ENCODE measurements at places on chromosomes 1 and 21. TPM values are rescaled to one million over a fixed set of nuclear protein-coding genes. Genes with fewer than 3 reads are reported as not detected.

GRCh38 chr1:212722270-212722957 lies 22.8 kb upstream of the BATF3 start:
- no peaks in the 10 kb centered on the region for H3K36me3 ChIP-seq
- H3K4me3 ChIP-seq: no peak overlapping the region
- no peak overlapping the region for H3K27ac ChIP-seq
- H3K4me1 ChIP-seq: no peaks in the 10 kb centered on the region
- no peaks in the 10 kb centered on the region for H3K27me3 ChIP-seq
- DNase-seq: no peak

GRCh38 chr1:60222360-60223115 lies 149.0 kb upstream of the C1orf87 start:
- H3K27me3 ChIP-seq: no peaks in the 10 kb centered on the region
- no peaks in the 10 kb centered on the region for H3K4me1 ChIP-seq
- H3K4me3 ChIP-seq: no peak overlapping the region
- no peaks in the 10 kb centered on the region for H3K36me3 ChIP-seq
- no peak overlapping the region for H3K27ac ChIP-seq
- no peak for DNase-seq

GRCh38 chr21:41361786-41362604 lies at the start of gene MX2:
Gene MX2 (plus strand): TSS chr21:41362027. CDS start chr21:41376907, 14,880 bp downstream.
- peaks cover 30% of the 10 kb centered on the region for H3K4me1 ChIP-seq
- DNase-seq: peak; percentile 91
- peak within 1 kb of the TSS; percentile 89 for H3K27ac ChIP-seq
- H3K4me3 ChIP-seq: peak within 1 kb of the TSS; percentile 84
- H3K27me3 ChIP-seq: no peaks in the 10 kb centered on the region
- H3K36me3 ChIP-seq: no peaks in the 10 kb centered on the region

DNA sequence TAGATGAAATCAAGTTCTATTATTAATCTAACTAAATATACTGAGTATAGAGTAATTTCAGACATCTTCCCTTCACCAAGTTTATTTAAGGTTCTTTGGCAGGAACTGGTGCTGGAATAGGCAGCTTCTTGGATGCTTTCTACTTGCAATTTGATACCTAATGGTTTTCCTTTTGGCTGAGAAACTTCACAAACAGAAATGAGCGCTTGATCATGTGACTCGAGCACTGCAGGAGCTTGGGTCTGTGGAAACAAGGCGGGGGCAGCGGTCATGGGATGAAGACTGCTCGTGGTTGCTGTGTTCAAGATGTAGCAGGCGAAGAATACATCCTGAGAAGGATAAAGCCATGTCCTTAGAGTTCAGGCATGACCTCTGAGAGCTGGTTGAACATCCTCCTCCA lies 136.8 kb downstream of the PTPRC start:
- H3K4me3 ChIP-seq: no peak overlapping the region
- no peaks in the 10 kb centered on the region for H3K4me1 ChIP-seq
- H3K27ac ChIP-seq: no peak overlapping the region
- H3K36me3 ChIP-seq: no peaks in the 10 kb centered on the region

DNA sequence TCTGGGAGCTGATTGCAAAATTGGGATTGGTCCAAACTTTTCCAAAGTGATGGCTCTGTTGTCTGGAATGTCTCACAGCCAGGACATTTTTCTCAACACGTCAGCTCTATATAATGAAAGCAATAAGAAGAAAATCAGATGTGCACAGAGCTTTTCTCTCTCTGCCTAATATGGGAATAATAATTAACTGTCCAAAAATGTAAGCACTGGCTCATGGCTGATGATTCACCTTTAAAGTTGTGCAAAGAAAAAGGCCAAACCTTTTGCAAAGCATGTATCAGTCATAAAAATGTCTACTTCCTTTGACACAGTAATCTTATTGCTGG lies 30.4 kb downstream of the ZNF281 start:
- no peak overlapping the region for H3K27ac ChIP-seq
- H3K36me3 ChIP-seq: no peaks in the 10 kb centered on the region
- no peak overlapping the region for H3K4me3 ChIP-seq
- H3K27me3 ChIP-seq: no peaks in the 10 kb centered on the region

- H3K4me1 ChIP-seq: peaks cover 50% of the 10 kb centered on the region
- 0 out of 2 replicates have a peak overlapping the region, but pooled peaks have one; percentile 2 for H3K27ac ChIP-seq
- no peak overlapping the region for H3K4me3 ChIP-seq
- H3K27me3 ChIP-seq: no peaks in the 10 kb centered on the region
- DNase-seq: no peak
These were observed 53.9 kb downstream of the GALNT2 start for GRCh38 chr1:230120921-230121381.

DNA sequence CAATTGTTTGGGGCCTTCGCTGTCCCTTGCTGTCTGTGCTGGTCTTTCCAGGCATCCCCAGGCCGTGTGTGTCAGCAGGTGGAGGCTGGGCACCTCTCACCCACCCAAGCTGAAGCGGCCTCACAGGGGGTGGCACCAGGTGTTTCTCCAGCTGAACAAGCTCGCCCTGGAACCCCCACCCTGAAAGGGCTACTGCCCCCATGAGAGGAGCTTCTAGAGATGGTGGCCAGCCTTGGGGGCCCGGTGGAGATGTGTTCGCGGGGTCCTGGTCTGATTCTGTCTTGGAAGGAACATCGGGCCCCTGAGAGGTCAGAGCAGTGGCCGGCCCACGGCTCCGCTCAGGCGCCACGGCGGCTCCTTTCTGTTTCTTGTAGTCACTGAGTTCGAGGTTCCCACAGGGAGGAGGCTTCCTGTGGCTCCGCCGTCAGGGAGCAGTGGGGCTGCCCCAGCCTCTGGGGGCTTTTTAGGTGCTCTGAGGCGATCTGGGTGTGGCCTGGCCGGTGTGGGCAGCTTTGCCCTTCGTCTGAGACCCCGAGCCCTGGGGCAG lies 46.9 kb downstream of the SKI start:
- no peak for DNase-seq
- no peaks in the 10 kb centered on the region for H3K27me3 ChIP-seq
- H3K4me3 ChIP-seq: no peak overlapping the region
- no peaks in the 10 kb centered on the region for H3K4me1 ChIP-seq
- H3K36me3 ChIP-seq: no peaks in the 10 kb centered on the region

DNA sequence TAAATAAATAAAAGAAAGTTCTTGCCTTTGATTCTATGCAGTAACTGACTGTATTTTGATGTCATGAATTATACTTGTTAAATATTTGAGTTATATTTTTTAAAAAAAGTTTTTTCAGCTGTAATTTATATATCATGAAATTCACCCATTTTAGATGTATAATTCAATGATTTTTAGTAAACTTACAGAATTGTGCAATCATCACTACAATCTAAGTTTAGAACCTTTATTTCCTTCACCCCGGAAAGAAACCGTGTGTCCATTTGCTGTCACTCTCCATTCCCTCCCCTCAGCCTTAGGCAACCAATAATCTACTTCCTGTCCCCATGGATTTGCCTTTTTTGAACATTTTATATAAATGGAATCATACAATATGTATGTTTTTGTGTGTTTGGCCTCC lies 32.5 kb upstream of the DISC1 start:
- no peak overlapping the region for H3K27ac ChIP-seq
- no peaks in the 10 kb centered on the region for H3K4me1 ChIP-seq
- no peaks in the 10 kb centered on the region for H3K27me3 ChIP-seq
- no peaks in the 10 kb centered on the region for H3K36me3 ChIP-seq
- DNase-seq: no peak
- no peak overlapping the region for H3K4me3 ChIP-seq

- no peak for DNase-seq
- no peaks in the 10 kb centered on the region for H3K4me1 ChIP-seq
- H3K27me3 ChIP-seq: peaks cover 4% of the 10 kb centered on the region
- no peak overlapping the region for H3K4me3 ChIP-seq
- no peaks in the 10 kb centered on the region for H3K36me3 ChIP-seq
- no peak overlapping the region for H3K27ac ChIP-seq
These were observed 6.5 kb downstream of the CACHD1 start for GRCh38 chr1:64476251-64476952.

DNA sequence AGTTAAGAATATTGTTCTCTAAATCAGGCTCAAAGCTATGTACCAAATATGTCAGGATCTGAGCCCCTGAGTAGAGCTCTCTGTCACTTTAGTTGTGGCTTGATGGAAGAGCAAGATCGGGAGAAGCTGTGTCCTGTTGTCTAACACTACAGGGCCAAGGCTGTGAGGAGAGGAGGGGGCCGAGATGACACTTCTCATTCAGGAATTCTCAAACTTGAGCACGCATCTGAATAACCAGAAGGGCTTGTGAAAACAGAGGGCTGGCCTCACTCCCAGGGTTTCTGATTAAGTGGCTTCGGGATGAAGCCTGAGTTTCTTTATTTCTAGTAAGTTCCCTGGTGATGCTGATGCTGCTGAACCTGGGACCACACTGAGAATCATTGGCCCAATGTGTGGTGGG lies 209.2 kb upstream of the DAB1 start:
- peaks cover 2% of the 10 kb centered on the region for H3K27me3 ChIP-seq
- no peak overlapping the region for H3K4me3 ChIP-seq
- no peak overlapping the region for H3K27ac ChIP-seq
- no peak for DNase-seq
- no peaks in the 10 kb centered on the region for H3K4me1 ChIP-seq

DNA sequence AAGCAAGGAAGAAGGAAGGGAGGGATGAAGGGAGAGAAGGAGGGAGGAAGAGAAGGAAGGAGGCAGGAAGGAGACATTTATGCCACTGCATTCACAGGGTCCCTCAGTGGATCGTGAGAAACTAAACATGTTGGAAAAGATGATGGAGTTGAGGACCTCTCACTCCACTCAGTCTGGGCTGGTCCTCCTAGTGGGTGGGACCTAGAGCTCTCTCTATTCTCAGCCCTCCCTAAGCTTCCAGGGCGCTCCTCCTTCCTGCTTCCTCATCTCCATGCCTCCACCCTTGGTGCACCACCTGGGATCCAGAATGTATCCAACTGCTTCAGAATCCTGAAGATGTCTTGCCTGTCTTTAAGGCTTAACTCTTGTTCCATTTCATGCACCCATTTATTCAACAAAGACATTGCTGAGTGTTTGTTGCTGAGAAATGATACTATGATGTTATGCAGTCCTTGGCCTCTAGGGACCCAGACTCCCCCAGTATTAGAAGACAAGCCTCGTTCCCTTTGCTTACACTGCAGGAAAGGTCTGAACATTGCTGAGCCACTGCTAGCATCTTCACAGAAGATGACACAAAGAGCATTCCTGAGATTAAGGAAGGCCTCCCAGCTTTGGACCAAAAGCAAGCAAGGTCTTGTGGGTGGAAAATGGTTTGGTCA lies 88.5 kb downstream of the BEND5 start:
- no peaks in the 10 kb centered on the region for H3K27me3 ChIP-seq
- DNase-seq: no peak
- no peak overlapping the region for H3K4me3 ChIP-seq
- no peaks in the 10 kb centered on the region for H3K4me1 ChIP-seq
- H3K36me3 ChIP-seq: no peaks in the 10 kb centered on the region
- no peak overlapping the region for H3K27ac ChIP-seq

- H3K36me3 ChIP-seq: no peaks in the 10 kb centered on the region
- H3K4me3 ChIP-seq: no peak overlapping the region
- no peak overlapping the region for H3K27ac ChIP-seq
- H3K27me3 ChIP-seq: no peaks in the 10 kb centered on the region
- no peak for DNase-seq
These were observed 31.8 kb upstream of the DISP1 start for GRCh38 chr1:222783051-222783450.

DNA sequence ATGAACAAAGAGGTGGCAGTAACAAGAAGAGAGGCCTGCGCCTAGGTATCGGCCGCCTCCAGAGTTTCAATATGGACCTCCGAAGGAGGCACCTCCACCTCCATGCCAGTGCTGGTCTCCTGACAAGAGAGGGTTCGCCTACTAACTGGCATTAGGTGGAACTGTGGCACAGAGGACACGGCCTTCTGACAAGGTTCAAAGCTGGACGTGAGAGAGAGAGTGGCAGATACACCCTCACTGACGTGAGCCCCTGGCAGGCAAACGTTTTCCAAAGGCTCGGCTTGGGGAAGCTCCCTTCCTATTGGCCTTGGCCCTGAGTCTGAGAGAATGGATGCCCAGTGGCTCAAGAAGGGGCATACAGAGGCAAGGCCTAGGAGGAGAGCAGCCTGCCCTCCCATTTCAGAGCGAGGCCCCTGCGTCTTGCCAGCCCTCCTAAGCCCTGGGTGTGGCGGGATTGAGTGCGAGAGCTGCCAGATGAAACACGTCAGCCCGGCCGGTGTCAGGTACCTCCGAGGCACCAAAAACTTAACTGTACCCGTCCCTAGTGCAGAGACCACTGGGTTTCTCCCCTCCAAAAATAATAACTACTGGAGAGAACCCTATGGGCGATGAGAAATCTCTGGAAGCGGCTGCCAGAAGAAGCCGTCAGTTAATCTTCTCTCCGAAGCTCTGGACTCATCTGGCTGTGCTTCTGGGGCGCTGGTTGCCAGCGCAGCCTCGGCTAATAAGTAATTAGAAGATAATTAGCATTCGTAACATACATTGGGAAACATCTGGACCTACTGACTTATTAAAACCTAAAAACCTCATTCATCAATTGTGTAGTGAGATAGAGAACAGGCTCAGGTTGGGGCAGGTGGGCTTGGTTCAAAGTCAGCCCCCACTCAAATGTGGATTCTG lies 283.6 kb downstream of the NPHP4 start:
- H3K4me3 ChIP-seq: no peak overlapping the region
- no peaks in the 10 kb centered on the region for H3K36me3 ChIP-seq
- H3K4me1 ChIP-seq: no peaks in the 10 kb centered on the region
- H3K27ac ChIP-seq: no peak overlapping the region
- DNase-seq: no peak

- no peak overlapping the region for H3K27ac ChIP-seq
- no peak for DNase-seq
- no peak overlapping the region for H3K4me3 ChIP-seq
- no peaks in the 10 kb centered on the region for H3K4me1 ChIP-seq
- no peaks in the 10 kb centered on the region for H3K27me3 ChIP-seq
These were observed 51.2 kb downstream of the RGS4 start for GRCh38 chr1:163120372-163120771.

- DNase-seq: no peak
- no peaks in the 10 kb centered on the region for H3K4me1 ChIP-seq
- no peaks in the 10 kb centered on the region for H3K36me3 ChIP-seq
- H3K4me3 ChIP-seq: no peak overlapping the region
- H3K27me3 ChIP-seq: peaks cover 4% of the 10 kb centered on the region
These were observed 10.4 kb upstream of the CDK18 start for GRCh38 chr1:205494115-205494514.

Gene CELA3A
- not detected for polyA plus RNA-seq

Gene CELA3B
- not detected for polyA plus RNA-seq

Gene COA6
- 174 TPM for polyA plus RNA-seq

Gene HAX1
- 160 TPM for polyA plus RNA-seq

Gene MPL
- polyA plus RNA-seq: not detected

Gene OLIG2
- not detected for polyA plus RNA-seq

Gene PLA2G2F
- polyA plus RNA-seq: not detected

Gene RHD
- 0.10 TPM for polyA plus RNA-seq

Gene IFFO2
- polyA plus RNA-seq: 2.8 TPM

Gene RNF207
- polyA plus RNA-seq: 12.8 TPM

Gene CLCA4
- not detected for polyA plus RNA-seq

Gene MROH9
- polyA plus RNA-seq: not detected

Gene SPATA17
- 0.10 TPM for polyA plus RNA-seq
